ENCODE measurements at places on chromosomes 3 and 15.

DNA sequence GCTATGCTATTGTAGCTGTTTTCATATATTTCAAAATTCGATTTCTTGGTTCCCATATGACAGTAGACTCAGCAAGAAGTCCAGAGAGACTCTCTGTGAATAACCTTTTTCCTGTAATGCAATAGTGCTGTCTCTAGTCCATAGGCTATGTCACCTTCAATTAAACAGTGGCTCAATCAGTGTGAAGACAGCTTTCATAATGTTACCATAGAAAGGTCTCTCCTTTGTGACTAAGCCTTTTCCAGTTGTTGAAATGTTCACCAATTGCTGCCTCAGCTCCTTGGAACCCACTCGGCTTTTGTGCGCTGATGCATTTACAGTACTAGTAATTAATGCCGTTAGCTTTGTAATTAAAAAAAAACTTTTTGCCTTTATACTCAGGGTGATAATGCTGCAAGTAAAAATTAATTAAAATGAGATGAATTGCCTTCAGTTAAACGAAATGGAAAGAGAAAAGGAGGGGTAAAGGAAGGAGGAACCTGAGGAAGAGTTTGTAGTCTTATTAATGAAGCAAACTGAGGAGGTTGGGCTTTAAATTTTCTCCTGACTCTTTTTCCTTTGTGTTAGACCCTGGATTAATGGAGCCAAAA lies 214.8 kb downstream of the LSAMP start:
- DNase-seq = no peak

GRCh38 chr3:75176937-75177336 lies 487.2 kb upstream of the FRG2C start:
- DNase-seq = no peak

DNA sequence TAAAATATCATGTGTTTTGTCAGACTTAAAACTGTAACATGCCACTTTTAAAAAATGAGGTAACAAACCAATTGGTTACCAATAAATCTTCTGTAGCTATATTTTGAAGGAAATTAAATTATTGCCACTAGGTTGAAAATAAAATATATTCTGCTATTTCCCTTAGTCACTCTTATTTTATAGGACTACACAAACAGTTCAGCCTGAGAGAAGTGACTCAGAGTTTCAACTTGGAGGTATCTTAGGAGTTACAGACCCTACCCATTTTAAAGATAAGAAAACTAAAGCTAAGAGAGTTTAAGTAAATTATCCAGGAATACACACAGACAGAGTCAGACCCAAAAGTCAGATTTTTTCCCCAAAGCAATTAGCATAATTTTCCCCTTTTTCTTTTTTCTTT lies 65.1 kb downstream of the PIK3CB start:
- DNase-seq = peak; percentile 57

- no peak for DNase-seq
These were observed 81.2 kb downstream of the EFL1 start for GRCh38 chr15:82181371-82181770.

GRCh38 chr15:42069496-42070278 lies 24.7 kb downstream of the PLA2G4D start:
- DNase-seq = no peak

GRCh38 chr15:42453826-42454225 lies 37.1 kb downstream of the ZNF106 start:
- DNase-seq = peak; percentile 4

- DNase-seq = no peak
These were observed 9.5 kb downstream of the PDE8A start for GRCh38 chr15:84991014-84991712.

DNA sequence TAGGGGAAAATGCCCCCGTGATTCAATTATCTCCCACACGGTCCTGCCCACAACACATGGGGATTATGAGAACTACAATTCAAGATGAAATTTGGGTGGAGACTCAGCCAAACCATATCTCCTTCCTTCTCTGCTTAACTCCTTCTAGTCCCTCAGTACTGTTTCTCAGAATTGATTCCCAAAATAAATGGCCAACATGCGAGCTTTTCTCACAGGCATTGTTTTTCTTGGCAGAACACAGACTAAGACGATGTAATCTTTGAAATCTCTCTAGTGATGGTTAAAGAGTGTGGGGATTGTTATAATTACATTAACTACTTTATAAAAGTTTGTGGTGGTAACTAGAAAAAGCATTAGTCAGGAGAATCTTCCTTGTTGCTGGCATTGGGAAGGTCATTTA lies 366.5 kb downstream of the LPP start:
- DNase-seq = no peak

- DNase-seq = peak; percentile 86
These were observed 7.3 kb downstream of the RAB27A start for GRCh38 chr15:55282284-55282833.

- peak; percentile 61 for DNase-seq
These were observed 2.2 kb downstream of the EFHB start for GRCh38 chr3:19931767-19932188.

DNA sequence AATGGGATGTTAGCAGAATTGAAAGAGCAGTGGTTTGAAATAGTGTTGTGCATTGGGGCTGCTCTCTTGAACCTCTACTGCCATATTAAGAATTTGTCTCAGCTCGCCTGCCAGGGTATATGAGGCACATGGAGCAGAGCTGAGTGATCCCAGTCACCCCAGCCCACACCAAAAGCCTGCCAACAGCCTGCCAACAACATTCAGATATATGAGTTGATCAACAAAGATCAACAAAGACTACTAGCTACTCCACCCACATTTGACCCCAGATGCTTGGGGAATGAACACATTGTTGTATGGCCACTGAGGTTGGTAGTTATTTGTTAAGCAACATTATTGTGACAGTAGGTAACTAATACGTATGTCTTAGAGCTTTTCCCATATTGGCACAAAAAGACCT lies 570.9 kb upstream of the IL12A start:
- DNase-seq = no peak

DNA sequence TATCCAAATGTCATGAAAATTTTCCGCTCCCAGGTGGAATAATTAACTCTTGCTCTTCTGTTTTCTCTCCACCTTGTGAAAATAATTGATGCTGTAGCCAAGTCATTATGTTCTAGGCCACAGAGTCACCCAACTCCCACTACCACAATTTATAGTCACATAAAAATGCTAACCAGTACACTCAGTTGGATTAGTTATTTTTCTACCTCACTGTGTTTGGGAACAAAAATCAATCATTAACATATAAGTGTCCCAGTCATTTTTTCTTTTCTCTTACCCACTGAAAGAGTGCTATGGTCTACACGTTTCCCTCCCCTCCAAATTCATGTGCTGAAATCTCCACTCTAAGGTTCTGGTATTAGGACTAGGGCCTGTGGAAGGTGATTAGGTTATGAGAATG lies 255.6 kb upstream of the LMCD1 start:
- DNase-seq = no peak

- peak; percentile 79 for DNase-seq
These were observed 136.8 kb upstream of the ACP3 start for GRCh38 chr3:132180337-132180791.

DNA sequence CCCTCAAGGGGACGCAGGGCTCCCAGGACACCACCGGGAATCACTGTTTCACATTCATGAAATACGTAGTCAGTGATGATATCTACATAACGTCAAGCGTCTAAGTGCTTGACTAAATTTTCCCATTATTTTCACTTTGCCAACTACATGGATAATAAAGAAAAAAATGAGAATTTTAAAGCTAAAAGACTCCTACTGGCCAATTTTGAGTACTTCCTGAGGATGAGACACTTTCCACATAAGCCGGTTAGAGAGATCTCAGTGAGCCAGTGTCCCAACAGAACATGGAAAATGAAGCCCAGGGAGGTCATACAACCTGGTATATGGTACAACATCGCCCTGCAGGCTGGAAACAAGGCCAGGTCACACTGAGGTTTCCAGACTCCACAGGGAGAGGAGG lies 928.1 kb downstream of the FHIT start:
- no peak for DNase-seq

DNA sequence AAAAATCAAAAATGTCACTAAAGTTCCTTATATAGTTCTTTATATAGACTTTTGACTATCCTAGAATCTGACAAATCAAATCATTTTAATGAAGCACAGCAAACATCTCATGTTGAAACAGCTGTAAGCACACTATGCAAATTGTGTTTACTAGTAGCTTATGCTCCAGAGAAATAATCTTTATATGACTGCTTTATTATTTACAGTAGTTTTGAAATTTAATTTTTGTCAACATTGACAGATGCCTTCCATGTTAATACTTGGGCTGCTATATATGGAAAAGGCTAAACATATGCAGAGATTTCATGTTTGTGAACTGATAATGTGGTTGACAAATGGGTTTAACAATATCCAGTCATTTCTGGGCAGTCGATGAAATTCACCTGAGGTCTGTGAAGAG lies 616.8 kb downstream of the TAFA4 start:
- no peak for DNase-seq

DNA sequence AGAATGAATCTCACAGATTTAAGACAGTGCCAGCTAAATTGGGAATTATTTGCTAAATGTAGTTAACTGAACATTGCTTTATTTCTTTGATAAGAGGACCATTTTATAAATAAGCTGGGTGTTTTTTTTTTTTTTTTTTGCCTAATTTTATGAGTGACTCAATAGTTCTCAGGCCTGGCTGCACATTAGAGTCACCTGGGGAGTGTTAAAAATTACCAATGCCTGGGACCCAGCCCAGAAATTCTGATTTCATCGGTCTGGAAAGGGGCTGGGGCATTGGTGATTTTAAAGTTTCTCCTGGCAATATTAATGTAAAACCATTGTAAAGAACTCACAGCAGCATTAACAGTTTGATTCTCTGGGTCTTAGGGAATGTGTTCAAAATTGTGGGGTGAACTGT lies 51.2 kb upstream of the PHLDB2 start:
- no peak for DNase-seq

GRCh38 chr3:48318713-48319468 lies 14.6 kb downstream of the SPINK8 start:
- DNase-seq = no peak

- no peak for DNase-seq
These were observed 71.0 kb upstream of the GALNT15 start for GRCh38 chr3:16103472-16103871.

DNA sequence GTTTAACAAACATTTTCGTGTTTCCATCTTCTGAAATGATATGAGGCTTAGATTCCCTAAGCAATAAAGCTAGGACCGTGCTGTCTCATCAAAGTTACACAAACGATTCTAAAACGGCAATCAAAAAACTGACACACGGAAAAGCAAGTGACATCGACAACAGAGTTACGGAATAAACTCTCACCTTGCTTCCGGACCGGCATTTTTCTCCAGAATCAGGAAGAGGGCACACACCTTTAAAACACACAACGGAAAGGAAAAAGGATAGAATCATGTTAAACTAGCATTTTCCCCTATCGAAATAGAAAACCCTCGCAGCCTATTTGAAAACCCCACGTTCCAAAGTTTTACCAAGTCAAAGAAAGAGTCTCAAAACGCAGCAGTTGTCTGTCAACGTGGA lies 1.4 kb downstream of the DLG1 start:
- DNase-seq = peak; percentile 26

- peak; percentile 39 for DNase-seq
These were observed 55.3 kb upstream of the VILL start for GRCh38 chr3:37935290-37935668.

GRCh38 chr3:94429517-94429916 lies 366.7 kb downstream of the NSUN3 start:
- DNase-seq = no peak

- no peak for DNase-seq
These were observed 276.4 kb upstream of the TLE3 start for GRCh38 chr15:70374096-70374495.

GRCh38 chr15:99324082-99324620 lies 72.9 kb downstream of the LRRC28 start:
- DNase-seq = peak; percentile 10

GRCh38 chr3:45139372-45140140 lies 6.6 kb downstream of the CDCP1 start:
- no peak for DNase-seq
